DMS79 (cell line): ENCODE measurements at places on chromosomes 4 and X.

DNA sequence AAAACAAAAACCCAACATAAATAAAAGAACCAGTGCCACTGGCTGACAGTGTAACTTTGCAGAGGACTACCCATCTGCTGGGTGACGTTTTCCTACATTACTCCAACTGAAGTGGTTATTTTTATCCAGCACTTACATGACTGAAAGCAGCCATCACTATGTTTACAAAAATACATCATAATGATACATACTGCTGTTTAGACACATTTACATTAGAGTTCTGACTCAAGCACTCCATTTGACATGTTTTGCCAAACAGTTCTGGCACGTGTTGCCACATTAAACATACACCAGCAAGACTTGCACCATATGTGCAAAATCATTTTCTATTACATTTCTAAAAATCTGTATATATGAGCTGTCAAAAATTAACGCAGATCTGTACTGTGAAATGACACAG lies 39.6 kb downstream of the BEND4 start:
- no peak for DNase-seq

DNA sequence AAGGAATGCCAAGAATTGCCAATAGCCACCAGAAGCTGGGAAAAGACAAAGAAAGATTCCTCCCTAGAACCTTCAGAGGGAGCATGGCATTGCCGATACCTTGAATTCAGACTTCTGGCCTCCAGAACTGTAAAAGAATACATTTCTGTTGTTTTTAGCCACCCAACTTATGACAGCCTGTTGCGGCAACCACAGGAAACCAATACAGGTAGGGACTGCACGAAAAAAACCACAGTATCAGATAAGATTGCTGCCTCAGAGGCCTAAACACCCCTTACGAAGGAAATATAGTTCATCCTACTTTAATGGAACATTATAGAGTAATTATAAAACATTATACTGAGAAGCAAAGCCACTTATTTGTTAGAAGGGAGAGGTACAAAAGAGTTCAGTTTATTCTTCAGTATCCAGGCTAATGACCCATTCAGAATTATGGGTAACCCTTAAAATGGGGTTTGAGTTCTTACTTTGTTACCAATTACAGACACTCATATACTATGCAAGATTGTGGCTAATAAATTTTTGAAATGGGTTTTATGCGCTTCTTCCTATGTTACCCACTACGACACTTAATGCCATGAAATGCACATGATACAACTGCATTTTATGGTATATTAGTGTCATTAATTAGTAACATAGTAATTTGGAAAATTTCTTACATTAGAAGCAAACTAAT lies 37.4 kb upstream of the SMIM10L2A start:
- no peak for DNase-seq

DNA sequence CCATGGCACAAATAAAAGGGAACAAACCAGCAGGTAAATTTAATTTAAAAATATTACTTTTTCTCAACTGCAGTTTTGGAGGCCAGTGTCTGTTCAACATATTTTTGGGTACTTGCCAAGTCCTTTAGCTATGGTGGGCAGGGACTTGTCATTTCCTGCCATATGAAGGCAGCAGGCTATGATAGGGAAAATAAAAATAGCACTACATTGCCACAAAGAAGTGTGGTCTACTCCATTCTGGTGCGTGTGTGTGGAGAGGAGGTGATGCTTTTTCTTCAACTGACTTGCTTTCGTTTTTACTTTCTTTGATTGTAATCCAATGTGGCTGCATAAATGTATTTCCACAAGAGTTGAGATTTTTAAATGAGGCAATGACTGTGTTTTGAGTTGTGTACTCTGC lies 17.2 kb downstream of the GPR174 start:
- no peak for DNase-seq

- DNase-seq = no peak
Measured at GRCh38 chrX:21926116-21926515, 14.4 kb upstream of the SMS start.

GRCh38 chrX:135454816-135455215 lies 33.1 kb downstream of the SMIM10L2A start:
- no peak for DNase-seq

DNA sequence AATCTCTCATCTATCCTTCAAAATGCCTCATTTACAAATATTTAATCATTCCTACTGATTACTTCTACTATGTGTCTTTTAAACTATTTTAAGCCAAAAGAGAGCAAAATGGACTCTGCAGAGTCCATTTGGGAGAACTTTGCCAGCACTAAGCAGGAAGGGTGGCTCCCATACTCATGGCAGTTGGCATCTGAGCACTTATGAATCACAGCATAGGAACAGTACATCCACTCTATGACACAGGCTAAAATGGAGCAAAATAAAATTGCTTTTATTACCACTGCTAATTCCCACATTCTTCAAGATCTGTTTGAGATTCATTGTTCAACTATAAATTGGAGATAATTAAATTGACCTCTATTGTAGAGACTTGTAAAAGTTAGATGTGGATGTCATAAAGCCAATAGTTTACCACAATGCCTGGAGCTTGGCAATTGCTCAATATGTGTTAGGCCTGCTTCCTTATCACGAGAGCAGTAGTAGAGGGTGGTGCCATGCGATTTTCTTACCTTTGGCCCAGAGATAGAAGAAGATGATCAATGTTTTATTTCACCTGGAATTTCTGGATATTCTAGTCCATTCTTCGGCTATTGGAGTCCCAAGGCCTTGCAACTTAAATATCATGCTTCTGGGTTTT lies 19.1 kb downstream of the HPGD start:
- no peak for DNase-seq
